ENCODE measurements at places on chromosomes 3 and 15. TPM values are rescaled to one million over a fixed set of nuclear protein-coding genes. Genes with fewer than 3 reads are reported as not detected.

DNA sequence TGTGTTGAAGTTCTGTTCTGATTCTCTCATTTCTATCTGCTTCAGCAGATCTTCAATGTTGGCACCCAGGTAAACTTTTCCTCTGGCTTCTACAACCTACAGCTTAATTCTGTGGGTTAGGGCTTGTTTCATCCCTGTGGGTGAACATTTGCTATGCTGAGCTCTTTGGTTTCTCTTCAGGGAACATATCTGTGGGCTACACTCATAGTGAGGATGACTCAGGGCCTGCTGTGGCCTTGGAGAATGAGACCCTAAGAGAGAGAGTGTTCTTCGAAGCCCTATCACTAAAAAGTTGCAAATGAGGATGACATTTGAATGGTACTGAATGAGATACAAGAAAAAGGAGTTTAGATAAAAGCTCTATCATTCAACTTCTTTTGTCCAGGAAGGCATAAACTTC is 346.2 kb upstream of the CBLB start:
- H3K4me3 ChIP-seq = no peak overlapping the region
- peaks cover 3% of the 10 kb centered on the region for H3K36me3 ChIP-seq
- no peaks in the 10 kb centered on the region for H3K27me3 ChIP-seq
- no peaks in the 10 kb centered on the region for H3K4me1 ChIP-seq
- no peak for DNase-seq

- H3K27ac ChIP-seq = no peak overlapping the region
- H3K27me3 ChIP-seq = peaks cover 15% of the 10 kb centered on the region
- H3K4me1 ChIP-seq = peaks cover 5% of the 10 kb centered on the region
- peaks cover 2% of the 10 kb centered on the region for H3K36me3 ChIP-seq
- H3K4me3 ChIP-seq = no peak overlapping the region
Measured at GRCh38 chr3:14528081-14528480, 12.1 kb downstream of the GRIP2 start.

GRCh38 chr15:73305331-73306211 is 63.2 kb downstream of the HCN4 start:
- H3K4me1 ChIP-seq = no peaks in the 10 kb centered on the region
- no peak overlapping the region for H3K27ac ChIP-seq
- no peaks in the 10 kb centered on the region for H3K27me3 ChIP-seq
- no peak for DNase-seq

- no peaks in the 10 kb centered on the region for H3K27me3 ChIP-seq
- no peak overlapping the region for H3K4me3 ChIP-seq
- H3K4me1 ChIP-seq = peaks cover 26% of the 10 kb centered on the region
- no peak for DNase-seq
- no peak overlapping the region for H3K27ac ChIP-seq
Measured at GRCh38 chr3:107970993-107971580, 119.7 kb downstream of the CD47 start.

DNA sequence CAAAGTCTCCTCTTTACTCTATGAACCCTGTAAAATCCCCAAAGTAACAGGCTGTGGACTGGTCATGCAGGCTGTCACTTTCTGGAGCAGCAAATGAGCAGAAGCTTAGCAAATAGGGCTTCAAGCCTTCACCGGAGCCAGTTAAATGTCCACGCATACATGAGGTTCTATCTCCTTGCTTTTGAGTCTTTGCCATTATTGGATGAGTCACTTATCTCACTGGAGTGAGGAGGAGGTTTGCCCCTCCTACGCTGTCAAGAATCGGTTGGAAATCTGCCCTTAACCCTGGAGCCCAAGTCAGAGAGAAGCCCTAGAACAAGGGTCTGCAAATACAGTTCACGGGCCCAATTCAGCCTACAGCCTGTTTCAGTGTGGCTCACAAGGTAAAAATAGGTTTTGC is 126.1 kb upstream of the CTNNB1 start:
- H3K27ac ChIP-seq = no peak overlapping the region
- H3K4me3 ChIP-seq = no peak overlapping the region
- H3K4me1 ChIP-seq = no peaks in the 10 kb centered on the region
- no peak for DNase-seq
- no peaks in the 10 kb centered on the region for H3K36me3 ChIP-seq

DNA sequence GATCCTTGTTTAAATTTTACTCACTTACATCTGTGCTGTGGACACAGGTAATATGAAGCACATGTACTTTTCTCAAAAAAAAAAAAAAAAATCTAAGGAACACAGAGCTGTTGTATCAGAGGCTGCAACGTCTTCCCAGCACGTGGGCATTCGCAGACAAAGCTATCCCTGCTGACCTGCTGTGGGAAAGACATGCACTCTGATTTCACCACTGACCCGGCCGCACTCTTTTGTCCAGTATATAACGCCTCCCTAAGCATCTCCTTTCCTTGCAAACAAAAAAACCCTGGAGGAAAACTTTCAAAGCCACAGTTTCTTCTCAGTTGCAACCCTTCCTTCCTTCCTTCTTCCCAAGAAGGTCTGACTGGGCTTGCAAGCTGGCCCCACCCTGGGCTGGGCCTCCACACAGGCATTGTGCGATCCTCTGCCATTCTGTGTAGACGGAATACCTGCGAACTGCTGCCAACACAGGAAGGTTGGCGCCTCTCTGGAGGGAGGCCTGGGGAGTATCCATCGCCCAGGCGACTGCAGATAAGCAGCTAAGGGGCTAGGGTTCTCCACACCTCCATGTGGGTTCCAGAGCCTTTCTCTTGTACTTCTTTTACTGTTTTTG is 50.8 kb downstream of the SLC12A8 start:
- H3K27me3 ChIP-seq = no peaks in the 10 kb centered on the region
- no peak overlapping the region for H3K4me3 ChIP-seq
- H3K27ac ChIP-seq = no peak overlapping the region
- H3K36me3 ChIP-seq = no peaks in the 10 kb centered on the region

DNA sequence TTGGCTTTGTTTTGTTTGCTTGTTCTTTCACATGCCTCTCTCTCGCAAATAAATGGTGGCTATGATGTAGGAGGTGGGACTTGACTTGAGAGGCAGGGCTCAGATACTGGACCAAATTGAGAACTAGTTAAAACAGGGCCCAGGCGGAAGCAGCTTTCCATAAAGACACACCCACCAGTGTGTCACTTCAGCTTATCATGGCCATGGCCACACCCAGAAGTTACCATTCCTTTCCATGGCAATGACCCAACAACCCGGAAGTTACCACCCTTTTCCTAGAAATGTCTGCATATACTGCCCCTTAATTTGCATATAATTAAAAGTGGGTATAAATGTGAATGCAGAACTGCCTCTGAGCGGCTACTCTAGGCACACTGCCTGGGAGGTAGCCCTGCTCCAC is 62.6 kb upstream of the CNTN4 start:
- no peaks in the 10 kb centered on the region for H3K4me1 ChIP-seq
- H3K27ac ChIP-seq = no peak overlapping the region
- H3K4me3 ChIP-seq = no peak overlapping the region
- H3K36me3 ChIP-seq = no peaks in the 10 kb centered on the region

DNA sequence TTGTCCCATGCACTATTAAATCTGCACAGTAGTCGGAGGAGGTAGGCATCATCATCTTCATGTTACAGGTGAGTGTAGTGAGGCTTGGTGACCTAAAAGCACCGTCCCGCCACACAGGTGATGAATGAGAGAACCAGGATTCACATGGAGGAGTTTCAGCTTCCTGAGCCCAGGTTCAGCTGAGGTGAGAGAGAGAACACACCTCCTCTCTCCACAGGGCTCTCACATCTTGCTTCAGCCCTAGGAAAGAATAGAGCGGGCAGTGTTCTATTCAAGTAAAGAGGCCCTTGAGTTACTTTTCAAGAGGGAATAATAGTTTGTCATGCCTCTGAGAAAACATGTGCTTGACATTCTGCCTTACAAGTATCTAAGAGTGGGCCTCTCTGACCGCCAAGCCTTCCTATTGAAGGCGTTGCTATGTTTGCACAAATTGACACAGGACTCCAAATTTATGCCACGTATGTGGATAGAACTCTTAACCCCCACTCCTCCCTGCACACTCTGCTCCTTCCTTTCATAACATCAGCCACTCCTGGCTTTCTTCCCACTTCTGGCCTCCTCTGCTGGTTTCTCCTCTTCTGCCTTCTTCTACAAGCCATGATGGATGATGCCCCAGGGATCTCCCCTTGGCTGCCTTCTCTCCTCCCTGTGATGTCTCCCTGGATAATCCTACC is 138.3 kb upstream of the ABHD17C start:
- H3K4me3 ChIP-seq = no peak overlapping the region
- H3K27ac ChIP-seq = no peak overlapping the region
- DNase-seq = no peak
- H3K4me1 ChIP-seq = peaks cover 27% of the 10 kb centered on the region

DNA sequence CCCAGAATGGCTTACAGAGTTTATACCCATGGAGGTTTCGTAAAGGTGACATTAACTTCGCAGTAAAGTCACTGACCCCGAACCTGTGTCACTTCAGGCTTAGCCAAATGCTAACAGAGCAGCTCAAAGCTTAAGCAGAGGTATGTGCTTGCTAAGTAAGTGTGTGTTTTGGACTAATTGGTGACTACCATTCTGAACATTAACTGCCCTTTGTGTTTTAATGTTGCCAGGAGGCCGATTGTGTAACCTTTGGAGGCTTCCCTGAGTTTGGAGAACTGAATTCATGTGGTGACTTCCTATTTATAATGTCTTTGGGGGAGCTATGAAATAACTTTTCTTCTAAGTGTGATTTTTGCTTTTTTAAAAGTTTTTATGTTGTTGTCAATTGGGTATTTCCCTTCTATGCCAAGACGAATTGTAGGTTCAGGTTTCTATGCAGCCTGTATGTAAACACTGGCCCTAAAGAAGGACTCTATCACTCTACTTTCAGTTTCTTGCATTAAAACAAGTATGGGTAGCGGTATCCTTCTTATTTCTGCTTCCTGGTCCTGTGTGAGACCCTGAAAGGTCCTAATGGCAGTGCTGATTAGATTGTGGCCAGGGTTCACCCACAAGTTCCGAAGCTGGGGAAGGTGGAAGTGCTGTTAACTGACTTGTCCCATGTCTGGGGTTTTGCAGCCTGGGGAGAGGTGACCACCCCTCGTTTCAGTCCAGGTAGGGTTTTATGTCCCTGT is 86.3 kb downstream of the IGF1R start:
- no peaks in the 10 kb centered on the region for H3K36me3 ChIP-seq
- peaks cover 68% of the 10 kb centered on the region for H3K4me1 ChIP-seq
- DNase-seq = no peak
- H3K4me3 ChIP-seq = no peak overlapping the region
- H3K27me3 ChIP-seq = no peaks in the 10 kb centered on the region
- H3K27ac ChIP-seq = peak overlapping the region; percentile 20

- H3K36me3 ChIP-seq = no peaks in the 10 kb centered on the region
- no peak overlapping the region for H3K4me3 ChIP-seq
- peaks cover 2% of the 10 kb centered on the region for H3K27me3 ChIP-seq
- peaks cover 17% of the 10 kb centered on the region for H3K4me1 ChIP-seq
- H3K27ac ChIP-seq = no peak overlapping the region
Measured at GRCh38 chr3:173732237-173732636, 334.7 kb downstream of the NLGN1 start.

DNA sequence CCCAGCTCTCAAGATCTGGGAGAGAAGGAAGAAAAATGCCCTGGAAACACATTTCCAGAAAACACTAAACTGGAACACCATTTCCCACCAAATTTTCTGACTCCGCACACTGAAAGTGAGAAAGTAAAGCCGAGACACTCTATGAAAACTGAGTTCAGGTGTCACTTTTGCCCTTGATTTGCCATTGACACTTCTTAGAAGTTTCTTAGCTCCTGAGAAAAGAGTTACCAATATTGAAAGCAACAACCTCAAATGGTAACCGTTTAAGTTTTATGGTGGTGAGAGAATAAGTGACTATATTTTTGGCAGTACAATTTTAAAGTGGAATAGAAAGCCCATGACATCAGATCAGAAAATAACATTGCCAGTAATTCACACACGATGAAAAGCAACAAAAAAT is 39.0 kb downstream of the CD86 start:
- H3K27me3 ChIP-seq = peaks cover 2% of the 10 kb centered on the region
- H3K27ac ChIP-seq = no peak overlapping the region
- no peak overlapping the region for H3K4me3 ChIP-seq
- H3K4me1 ChIP-seq = no peaks in the 10 kb centered on the region
- no peak for DNase-seq
- H3K36me3 ChIP-seq = no peaks in the 10 kb centered on the region

DNA sequence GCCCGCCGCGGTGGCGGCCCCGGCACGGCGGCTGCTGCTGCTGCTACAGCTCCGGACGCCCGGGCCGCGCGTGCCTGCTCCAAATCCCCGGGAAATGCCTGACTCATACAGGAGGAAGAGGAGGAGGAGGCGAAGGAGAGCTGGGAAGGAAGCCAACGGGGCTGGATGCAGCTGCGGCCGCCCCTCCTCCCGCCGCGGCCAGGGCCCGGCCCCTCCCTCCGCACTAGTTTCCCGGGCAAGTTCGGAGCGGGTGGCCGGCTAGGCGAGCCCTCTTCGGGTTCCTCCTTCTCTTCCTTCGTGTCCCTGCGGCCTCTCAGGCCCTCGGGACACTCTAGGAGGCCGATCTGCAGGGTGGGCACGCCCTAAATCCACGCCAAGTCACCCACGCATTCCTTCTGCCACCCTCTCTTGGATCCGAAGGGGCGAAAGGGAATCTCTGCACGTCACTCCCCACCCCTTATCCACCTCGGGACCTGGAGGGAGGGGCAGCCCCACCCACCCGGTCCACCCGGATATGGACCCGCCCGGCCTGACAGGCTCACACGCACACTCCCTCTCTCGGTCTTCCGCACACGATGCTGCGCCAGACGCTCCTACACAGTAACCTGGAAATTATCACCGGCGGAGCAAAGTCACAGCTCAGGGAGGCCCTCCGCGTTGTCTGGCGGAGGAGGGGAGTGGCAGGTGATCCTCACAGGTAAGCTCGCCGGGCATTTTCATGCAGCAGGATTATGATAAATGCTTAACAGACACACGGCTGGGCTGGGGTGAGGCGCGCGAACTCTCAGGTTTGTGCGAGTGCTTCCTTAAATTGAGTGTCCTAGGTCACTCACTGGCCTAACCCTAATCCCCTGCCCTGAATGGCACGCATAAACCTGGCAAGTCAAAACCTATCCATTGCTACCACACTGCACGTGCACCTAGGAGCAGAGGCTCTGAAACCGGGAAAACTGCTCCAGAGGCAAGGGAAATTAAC is at the start of the genes OSBPL10 and ZNF860:
OSBPL10 (minus strand) TSS at position 57 of the 976 bp plus-strand sequence. CDS start 83 bp downstream, outside the sequence.
ZNF860 (plus strand) TSS at position 545 of the 976 bp plus-strand sequence. CDS start 7,330 bp downstream, outside the sequence.
- peak within 1 kb of the TSS; percentile 84 for H3K4me3 ChIP-seq
- peaks cover 49% of the 10 kb centered on the region for H3K4me1 ChIP-seq
- H3K36me3 ChIP-seq = peaks cover 4% of the 10 kb centered on the region
- DNase-seq = peak; percentile 94
- no peaks in the 10 kb centered on the region for H3K27me3 ChIP-seq
- peak within 1 kb of the TSS; percentile 90 for H3K27ac ChIP-seq

- no peaks in the 10 kb centered on the region for H3K27me3 ChIP-seq
- DNase-seq = no peak
- no peak overlapping the region for H3K27ac ChIP-seq
- H3K4me1 ChIP-seq = peaks cover 19% of the 10 kb centered on the region
- no peaks in the 10 kb centered on the region for H3K36me3 ChIP-seq
Measured at GRCh38 chr3:23698652-23699313, 107.0 kb upstream of the UBE2E1 start.

Gene CPOX
- 19.2 TPM for total RNA-seq

Gene ZDHHC23
- 0.31 TPM for total RNA-seq

Gene CXCR6
- not detected for total RNA-seq

Gene SYNPR
- total RNA-seq = not detected

All from chondrocyte (in vitro differentiated cells).